ENCODE measurements at places on chromosomes 1 and 21.

- DNase-seq, result no peak
Measured at GRCh38 chr1:167291539-167292185, 71.0 kb downstream of the POU2F1 start.

DNA sequence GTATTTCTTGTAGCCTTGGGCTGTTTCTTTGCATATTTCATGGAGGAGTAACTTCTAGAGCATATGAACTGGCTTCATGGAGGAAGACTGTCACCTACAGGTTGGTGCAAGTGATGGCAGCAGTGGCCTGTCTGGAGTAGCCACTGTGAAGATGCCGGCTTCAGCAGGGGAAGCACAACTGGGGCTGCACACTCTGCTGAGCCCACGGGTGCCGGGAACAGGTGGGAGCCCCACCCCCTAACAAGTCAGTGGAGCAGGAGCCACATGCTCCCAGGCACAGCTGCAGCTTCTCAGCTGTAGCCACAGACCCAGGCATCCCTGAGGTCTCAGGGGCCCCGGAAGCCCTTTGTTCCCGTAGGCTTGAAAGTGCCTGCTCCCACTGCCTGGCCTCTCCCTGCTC, 43.2 kb upstream of the C1orf185 start:
- peak; percentile 4 for DNase-seq

- DNase-seq, result peak; percentile 8
Measured at GRCh38 chr1:229388897-229389580, 44.9 kb downstream of the ACTA1 start.

- DNase-seq, result no peak
Measured at GRCh38 chr1:54229281-54229891, 29.4 kb downstream of the MRPL37 start.

GRCh38 chr1:26387447-26387846, 14.9 kb upstream of the ZNF683 start:
- no peak for DNase-seq

GRCh38 chr1:103265551-103265950, 157.2 kb upstream of the COL11A1 start:
- no peak for DNase-seq

GRCh38 chr1:155473151-155473821, 89.3 kb downstream of the ASH1L start:
- DNase-seq, result no peak

DNA sequence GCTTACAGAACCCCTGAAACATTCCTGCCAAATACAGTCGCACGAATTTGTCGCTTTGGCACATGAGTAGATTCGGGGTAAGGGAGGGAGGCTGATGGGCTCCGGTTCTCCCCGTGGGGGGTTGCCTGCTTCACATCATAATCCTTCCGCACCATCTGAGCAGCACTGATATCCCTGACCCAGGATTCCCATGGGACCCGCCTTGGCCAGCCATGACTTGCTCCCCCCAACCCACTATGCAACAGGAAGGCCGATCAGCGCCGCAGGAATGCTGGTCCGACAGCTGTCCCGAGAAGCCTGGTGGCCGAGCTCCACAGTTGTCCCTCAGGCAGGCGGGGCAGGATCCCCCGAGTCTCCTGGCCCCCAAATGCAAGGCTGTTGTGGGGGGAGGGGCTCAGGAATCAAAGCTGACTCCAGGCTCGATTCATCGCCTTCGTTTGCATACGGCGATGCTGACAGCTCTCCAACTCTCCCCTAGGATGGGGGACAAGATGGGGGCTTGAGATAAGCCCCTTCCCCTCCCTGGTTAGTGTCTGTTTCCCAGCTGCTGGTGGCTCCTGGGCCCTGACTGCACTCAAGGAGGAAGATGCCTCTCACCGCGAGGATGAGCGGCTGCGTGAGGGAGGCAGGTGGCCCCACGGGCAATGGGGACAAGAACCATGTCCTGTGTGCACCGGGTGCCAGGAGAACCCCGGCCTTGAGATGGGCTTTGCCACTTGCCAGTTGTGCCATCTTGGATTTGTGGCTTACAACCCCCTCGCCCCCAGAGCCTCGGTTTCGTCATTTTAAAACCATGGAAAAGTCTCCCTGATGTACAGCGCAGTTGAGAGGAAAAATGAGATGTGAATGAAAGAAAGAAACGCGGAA, 9.3 kb downstream of the DRAXIN start:
- DNase-seq, result no peak

- DNase-seq, result no peak
Measured at GRCh38 chr1:155794605-155795245, 62.3 kb downstream of the GON4L start.

GRCh38 chr1:68464891-68465290, 15.1 kb upstream of the RPE65 start:
- DNase-seq, result no peak

DNA sequence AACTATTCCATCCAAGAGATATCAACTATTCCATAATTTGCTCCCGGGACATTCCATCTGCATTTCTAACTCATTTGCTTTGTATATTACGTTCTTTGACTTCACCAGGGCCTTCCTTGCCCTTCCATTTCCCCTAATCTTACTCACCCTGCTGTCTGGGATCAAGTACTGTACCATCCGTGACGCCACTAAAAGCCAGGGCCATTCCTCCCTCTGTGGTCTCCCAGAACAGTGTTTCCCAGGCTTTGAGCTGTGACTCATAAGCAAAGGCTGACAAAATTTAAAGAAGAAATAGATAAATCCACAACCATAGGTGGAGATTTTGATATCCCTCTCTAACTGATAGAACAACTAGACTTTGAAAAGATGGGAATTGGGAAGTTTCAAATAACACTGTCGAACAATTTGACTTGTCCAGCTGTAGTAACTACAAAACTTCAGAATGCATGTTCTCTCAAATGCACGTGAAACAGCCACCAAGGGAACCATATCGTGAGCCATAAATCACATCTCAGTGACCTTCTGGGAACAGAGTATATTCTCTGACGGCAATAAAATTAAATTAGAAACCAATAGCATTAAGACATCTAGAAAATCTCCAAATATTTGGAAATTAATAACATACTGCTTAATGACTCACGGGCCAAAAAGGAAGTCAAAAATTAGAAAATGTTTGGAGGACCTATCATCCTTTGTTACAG, 501.0 kb downstream of the SETD4 start:
- peak; percentile 97 for DNase-seq

DNA sequence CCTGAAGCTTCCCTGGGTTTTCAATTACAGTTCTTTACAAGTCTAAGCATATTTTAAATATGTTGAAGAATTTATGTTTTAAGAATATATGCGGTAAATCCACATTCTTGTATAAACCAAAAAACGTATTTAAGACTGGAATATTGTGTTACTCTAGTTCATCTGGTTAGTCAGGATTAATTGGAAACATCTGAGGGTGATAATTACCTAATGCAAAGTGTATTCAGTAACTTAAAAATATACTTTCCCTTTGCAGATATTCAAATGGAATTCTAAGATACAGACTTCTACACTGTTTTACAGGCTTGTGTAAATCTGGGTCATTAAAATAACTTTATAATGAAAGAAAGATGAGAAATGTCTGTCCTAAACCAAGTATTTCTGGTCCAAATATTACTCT, 302.0 kb downstream of the VAV3 start:
- DNase-seq, result no peak

DNA sequence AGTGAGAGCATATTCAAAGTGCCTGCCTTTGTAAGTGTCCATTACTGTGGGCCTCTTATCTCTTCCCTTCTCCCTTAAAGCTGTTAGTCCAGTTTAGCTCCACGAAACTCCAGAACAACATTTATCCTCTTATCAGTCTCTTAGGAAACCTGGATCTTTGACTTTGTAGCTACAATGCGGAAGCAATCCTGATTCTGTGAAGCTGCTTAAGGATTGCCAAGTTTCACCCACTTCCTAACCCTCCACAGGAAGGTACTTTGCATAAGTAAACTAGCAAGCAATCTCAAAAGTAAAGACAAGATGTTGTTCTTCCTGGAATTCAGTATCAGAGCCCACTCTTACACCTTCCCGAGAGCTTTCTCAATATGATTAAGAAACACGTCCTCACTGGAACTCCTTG, 164.9 kb upstream of the USP25 start:
- no peak for DNase-seq

GRCh38 chr1:67078291-67078690, 24.3 kb upstream of the SLC35D1 start:
- DNase-seq, result no peak

Data from skeletal muscle cell (primary cell).